ENCODE measurements at places on chromosomes 2 and 18.

GRCh38 chr2:128215897-128216642 is 102.6 kb downstream of the HS6ST1 start:
- no peak for DNase-seq

GRCh38 chr2:15733867-15734673 is 142.4 kb downstream of the DDX1 start:
- no peak for DNase-seq

DNA sequence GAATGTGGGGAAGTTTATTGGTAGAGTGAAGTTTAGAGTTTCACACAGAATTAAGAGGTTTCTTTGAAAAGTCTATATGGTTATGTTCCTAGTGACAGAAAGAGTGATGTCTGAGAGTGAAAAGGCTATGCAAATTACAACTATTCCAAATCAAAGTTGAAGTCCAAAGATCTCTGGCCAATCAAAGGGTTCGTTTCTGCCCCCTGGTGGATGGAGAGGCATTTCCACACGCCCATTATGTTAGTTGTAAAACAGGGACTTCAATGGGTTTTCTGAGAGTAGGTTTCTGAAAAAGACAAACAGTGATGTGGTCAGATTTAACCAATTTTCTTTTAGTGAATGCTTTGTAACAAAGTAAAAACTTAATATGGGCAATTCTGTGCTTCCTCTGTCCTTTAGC is 441.5 kb upstream of the POU3F3 start:
- DNase-seq, result no peak

GRCh38 chr18:42336139-42336538 is 381.1 kb downstream of the PIK3C3 start:
- DNase-seq, result no peak

- DNase-seq, result no peak
Observed at GRCh38 chr2:73963385-73964120, 21.2 kb upstream of the TET3 start.

DNA sequence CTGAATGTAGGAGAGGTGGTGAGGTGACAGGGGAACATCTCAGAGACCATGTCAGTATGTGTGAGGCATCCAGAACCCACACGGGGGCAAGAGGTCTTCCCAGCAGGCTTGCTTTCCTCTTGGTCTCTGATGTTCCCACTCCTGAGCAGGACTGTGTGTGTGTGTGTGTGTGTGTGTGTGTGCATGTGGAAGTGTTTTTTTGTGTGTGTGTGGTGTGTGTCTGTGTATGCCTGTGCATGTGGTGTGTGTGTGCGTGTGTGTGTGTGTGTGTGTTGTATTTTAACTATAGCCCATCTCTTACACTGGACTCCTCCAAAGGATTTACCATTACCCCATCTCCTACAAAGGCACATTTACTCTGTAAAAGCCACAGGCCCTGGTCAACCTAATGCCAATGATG is 40.4 kb downstream of the SLC4A5 start:
- DNase-seq, result no peak

GRCh38 chr2:145085612-145086011 is 565.7 kb upstream of the ZEB2 start:
- DNase-seq, result no peak

GRCh38 chr2:202066875-202067274 is 6.2 kb upstream of the KIAA2012 start:
- no peak for DNase-seq

DNA sequence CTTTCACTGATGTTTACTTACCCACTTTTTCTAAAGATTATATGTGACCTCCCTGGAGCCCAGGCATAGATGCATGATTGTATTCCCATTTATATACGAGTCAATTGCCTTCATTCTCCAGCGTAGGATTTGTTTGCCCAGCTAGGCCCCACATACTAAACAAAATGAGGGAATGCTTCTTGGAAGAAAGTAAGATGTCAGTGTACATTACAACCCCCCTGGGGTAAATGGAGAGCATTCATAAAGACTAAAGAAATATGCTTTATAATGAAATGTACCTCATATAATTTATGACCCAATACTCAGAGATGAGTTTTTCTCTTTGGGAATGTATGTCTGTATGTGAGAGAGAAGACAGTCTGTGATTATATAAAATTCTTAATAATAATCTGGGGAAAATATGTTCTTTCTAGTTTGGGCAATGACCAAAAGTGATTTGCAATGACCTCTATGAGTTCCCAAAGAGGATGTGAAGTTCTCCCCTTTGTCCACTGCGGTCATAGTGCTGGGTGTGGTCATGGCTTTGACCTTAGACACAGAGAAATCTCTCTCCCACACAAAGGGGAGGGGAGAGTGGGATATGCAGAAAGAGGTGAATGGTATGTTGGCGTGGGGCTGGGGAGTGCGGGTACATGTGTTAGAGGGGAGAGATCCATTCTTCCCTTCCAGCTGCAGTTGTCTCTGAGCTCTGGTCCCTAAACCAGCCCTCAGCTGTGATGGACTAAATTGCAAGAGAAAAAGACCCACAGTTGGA is 175.6 kb downstream of the EN1 start:
- no peak for DNase-seq

- DNase-seq, result no peak
Observed at GRCh38 chr18:69840445-69840844, 107.2 kb downstream of the CD226 start.

- no peak for DNase-seq
Observed at GRCh38 chr18:59867337-59868104, 32.3 kb upstream of the PMAIP1 start.

- no peak for DNase-seq
Observed at GRCh38 chr18:63253014-63253413, 66.6 kb downstream of the BCL2 start.

DNA sequence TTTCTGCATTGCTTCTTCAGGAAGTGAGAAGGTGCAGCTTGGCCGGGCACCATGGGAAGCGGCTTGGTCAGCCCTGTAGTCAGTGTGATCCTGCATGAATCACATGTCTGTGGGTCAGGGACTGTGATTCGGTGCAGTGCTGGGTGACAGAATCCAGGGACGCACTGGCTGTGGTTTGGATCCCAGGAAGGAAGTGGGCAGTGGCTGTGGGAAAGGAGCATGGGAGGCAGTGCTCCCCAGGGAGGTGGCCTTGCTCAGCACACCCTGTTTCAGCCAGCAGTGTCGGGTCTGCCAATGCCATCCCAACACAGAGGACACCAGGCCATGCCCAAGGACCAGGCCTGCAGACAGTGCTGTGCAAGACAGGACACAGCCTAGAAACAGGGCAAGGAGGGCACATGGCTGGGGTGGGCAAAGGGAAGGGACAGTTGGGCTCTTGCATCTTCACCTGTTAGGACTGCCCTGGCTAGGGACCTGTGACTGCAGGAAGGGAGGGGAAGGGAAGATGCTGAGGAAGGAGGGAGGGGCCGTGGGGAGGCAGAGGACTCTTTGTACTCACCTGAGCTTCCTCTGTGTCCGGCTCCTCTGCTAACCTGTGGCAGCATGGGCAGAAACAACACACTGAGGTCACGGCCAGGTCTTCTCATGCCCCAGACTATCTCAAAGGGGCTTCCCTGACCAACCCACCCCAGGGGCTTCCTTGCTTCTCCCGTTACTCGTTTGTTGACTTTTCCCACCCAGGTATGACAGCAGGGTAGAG is 37.2 kb upstream of the DNMT3A start:
- DNase-seq, result no peak

DNA sequence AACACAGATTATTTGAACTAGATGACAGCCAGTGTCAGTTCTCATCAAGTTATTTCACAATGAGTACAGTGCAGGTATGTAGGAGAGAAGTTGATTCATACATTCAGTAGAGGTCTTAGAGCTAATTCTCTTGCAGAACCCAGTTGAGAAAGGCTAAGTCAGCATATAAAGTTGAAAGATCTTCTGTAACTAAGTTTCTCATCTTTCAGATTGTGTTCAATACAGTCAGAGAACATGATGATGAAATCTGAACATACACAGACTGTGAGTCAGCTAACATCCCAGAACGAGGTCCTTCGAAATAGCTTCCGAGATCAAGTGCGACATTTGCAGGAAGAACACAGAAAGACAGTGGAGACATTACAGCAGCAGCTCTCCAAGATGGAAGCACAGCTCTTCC is 41.9 kb upstream of the LIMS1 start:
- DNase-seq, result no peak

All from stimulated activated CD8-positive, alpha-beta memory T cell treated with anti-CD3 and anti-CD28 coated beads, Interleukin-4, amount 100 ng/mL, for 4 hours (primary cell).